Activated CD8-positive, alpha-beta memory T cell treated with anti-CD3 and anti-CD28 coated beads for 4 hours (primary cell): ENCODE measurements at places on chromosomes 11 and 22.
A peak's percentile ranks its signal among the peaks of the same experiment; 100 is the strongest.

DNA sequence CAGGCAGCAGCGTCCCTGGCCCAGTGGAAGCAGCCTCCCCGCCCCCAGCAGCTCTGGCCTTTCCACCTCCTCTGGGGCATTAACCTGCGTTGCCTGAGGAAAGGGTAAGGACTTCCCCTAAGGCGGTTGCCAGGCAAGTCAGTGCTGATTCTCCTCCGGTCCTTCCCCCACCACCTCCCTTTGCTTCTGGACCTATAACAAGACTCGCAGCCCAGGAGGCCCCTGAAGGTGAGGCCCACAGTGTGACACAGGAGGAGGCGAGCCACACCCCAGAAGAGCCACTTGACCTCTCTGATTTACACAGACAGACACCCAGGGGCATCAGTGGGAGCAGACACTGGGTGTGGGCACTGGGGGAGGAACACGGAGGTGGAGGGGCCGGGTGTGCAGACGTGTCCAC is 35.4 kb downstream of the ASCL2 start:
- DNase-seq = no peak

DNA sequence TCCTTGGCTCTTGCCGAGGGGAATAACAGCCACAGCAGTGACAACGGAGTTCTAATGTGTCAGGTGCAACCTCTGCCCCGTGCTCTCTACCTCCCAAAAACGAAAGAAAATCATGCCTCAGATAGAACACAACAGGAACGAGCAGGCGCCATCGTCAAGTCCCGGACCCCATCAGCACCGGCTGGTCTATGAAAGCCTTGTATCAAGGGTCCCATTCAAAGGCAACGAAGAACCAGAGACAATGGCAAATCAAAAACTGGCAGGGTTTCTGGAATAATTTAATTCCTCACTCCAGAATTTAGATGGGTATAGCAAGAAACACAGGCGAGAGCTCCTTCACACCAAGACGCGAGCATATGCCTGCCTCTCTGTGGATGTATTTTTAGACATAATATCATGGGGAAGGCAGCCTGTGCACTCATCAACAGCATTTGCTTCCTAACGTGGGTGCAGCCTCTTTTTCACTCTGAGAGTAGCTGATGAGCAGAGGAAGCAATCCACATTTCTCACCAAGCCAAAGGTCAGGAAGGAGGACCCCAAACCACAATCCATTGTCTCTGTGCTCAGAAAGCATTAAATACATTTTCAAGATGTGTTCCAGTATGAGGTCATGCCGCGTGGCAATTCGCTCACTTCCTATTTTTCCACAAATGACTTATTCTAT is 193.4 kb upstream of the BLID start:
- no peak for DNase-seq

- no peak for DNase-seq
These were observed 19.8 kb downstream of the ARVCF start for GRCh38 chr22:19996694-19997384.

- DNase-seq = peak; percentile 35
These were observed 77.6 kb upstream of the IGLL5 start for GRCh38 chr22:22810018-22810427.

- DNase-seq = no peak
These were observed 30.5 kb upstream of the OR10G7 start for GRCh38 chr11:124071623-124071948.

- no peak for DNase-seq
These were observed 54.3 kb downstream of the BCL2L13 start for GRCh38 chr22:17692841-17693240.

DNA sequence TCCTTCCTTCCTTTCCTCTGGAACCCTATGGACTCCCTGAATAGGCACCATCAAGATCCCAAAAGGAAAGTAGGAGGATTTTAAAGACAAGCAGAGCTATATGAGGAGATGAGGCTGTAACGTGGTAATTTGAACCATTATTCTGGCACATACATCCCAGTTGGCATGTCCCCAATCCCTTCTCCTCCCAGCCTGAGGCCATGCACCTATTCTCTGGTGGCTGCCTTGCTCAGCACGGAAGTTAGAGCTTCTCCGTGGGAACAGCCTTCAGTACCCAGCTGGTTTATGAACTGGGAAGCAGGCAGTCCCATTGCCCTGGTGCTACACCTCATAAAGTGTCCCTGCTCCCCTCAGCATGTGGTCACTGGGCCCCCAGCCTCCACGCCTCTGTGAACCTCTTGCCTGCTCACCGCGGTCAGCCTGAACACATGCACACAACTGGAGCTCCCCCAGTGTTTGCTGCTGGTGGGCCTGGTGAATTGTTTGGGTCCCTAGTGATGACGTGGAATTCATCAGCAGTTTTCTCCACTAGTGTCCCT is 139.9 kb upstream of the PLET1 start:
- no peak for DNase-seq

DNA sequence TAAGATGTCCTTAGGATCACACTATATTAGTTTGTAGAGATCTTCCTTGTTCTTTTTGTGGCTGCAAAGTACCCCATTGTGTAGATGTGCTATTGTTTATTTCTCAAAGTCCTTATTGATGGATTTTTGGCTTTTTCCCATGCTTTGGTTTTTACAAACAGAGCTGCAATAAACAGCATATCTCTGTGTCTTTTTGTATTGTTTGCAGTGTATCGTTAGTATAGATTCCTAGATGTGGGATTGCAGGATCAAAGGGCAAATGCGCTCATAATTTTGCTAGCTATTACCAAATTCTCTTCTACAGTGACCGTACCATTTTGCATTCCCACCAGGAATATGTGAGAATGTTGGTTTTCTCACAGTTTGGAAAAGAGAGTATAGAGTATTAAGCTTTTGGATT is 27.5 kb upstream of the FTH1 start:
- no peak for DNase-seq

DNA sequence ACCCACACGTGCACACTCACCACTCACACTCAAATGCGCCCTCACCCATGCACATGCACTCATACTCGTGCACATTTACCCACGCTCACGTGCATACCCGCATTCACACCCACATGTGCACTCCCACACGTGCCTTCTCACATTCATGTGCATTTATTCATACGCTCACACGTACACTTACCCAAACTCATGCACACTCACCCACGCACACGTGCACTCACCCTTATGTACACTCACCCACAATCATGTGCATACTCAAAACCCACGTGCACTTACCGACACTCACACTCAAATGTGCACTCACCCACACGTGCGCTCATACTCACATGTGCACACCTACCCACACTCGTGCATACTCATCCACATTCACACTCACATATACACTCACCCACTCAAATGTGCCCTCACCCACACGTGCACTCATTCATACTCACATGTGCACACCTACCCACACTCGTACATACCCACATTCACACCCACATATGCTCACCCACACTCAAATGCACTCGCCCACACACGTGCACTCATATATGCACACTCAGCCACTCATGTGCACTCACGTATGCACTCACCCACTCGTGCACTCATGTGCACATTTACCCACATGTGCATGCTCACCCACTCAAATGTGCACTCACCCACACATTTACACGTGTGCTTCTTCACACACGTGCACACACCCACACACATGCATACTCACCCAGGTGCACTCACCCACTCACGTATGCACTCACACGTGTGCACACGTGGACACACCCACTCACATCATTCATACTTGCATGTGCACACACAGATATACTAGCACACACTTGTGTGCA is 84.4 kb downstream of the TRMU start:
- no peak for DNase-seq

- no peak for DNase-seq
These were observed 17.0 kb downstream of the FADD start for GRCh38 chr11:70220136-70220535.

- no peak for DNase-seq
These were observed 7.6 kb downstream of the GDPD5 start for GRCh38 chr11:75518204-75518549.
